ENCODE measurements at places on chromosomes 4 and X.

DNA sequence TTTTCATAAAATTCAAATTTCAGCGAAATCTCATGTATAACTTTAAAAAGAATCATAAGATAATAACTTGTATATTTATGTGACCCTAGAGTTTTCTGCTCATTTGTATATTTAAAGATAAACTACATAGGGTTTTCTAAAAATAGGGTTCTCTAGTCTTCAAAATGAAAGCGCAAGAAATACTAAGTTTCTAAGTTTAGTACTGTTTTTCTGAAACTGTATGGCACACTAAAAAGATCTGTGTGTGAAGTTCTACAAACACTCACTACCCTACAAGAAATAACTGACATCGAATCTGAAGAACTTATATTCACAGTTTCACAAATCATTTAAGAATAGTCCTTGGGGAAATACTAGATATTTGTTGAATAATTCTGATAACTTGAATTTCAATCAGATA lies 38.7 kb upstream of the NDST4 start:
- DNase-seq, result no peak

DNA sequence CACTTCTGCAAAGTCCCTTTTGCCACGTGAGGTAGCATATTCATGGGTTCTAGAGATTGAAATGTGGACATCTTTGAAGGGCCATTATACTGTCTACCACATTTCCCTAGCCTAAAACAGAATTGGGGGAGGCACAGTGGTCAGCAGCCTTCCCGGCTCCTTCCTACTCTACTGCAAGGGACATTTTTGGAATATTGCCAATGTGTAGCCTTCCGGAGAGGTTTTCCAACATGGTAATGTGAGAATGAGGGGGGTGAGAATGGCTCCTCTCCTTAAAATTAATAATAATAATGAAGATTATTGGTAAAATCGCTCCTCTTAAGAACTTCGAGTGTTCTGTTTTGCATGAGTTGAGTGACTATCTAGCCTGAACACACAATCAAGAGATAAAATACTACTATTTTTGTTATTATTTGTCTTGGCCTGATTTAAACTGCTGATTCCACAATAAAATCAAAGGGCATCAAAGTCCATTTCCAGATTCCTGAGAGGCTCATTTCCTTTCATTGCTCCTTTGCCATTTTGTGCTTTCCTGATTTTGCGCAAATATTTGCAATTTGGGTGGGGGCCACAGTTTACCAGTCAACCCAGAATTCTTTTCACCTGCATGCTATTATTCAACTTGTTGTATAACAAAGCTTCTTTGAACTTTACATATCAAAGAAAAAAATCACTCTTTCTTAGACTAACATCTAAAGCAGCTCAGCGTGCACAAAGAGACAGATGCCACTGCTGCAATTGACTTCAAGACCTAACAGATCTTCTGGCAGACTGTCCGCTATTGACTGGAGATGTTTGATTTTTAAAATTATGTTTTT lies 27.0 kb upstream of the TSPAN5 start:
- DNase-seq, result no peak

- DNase-seq, result no peak
Observed at GRCh38 chr4:83599183-83599582, 63.3 kb downstream of the GPAT3 start.

GRCh38 chr4:173990126-173990868 lies 293.2 kb downstream of the FBXO8 start:
- no peak for DNase-seq

GRCh38 chrX:133988010-133988409 lies 2.6 kb upstream of the GPC3 start:
- DNase-seq, result no peak

- no peak for DNase-seq
Observed at GRCh38 chr4:184857441-184858121, 31.8 kb upstream of the ACSL1 start.

DNA sequence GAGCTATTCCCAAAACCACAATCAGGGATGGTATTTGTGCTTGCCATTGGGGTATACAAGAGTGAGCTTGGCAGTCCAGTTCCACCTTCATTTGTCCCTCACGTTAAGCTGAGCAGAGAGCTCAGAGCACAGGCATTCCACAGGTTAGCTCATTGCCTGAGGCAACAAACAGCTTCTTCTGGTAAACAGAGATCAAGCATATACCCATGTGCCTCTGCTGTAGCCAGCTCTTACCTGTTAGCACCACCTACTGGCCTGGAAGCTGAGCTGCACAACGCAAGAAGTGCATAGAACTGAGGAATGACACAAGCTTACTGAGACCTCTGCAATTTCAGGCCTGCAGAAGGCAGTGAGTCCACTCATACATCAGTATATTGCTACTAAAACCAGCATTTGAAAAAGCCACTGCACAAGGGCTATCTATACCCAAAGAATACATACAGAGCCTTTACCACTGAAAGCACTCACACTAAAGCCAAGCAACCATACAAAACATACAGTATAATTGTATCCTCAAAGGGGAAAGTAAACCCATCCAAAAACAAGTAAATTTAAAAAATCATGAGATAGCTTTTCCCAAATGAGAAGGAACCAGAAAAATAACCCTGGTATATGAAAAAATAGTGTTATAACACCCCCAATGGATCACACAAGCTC lies 258.3 kb upstream of the GABRA2 start:
- DNase-seq, result no peak

DNA sequence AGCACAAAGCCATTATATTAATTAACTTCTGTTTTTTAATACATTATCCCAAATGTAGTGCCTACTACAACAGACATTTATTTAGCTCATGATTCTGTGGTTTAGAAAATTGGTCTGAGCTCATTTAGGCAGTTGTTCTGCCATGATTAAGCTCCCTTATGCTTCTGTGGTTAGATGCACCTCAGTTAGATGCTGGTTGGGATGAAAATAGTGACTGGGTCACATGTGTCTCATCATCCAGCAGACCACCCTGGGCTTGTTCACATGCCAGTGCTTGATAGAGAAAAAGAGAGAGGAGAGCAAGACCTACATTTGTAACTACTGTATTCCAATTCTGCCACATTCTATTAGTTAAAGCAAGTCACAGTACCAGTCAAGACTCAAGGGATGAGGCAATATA lies 376.4 kb upstream of the GNPDA2 start:
- no peak for DNase-seq

DNA sequence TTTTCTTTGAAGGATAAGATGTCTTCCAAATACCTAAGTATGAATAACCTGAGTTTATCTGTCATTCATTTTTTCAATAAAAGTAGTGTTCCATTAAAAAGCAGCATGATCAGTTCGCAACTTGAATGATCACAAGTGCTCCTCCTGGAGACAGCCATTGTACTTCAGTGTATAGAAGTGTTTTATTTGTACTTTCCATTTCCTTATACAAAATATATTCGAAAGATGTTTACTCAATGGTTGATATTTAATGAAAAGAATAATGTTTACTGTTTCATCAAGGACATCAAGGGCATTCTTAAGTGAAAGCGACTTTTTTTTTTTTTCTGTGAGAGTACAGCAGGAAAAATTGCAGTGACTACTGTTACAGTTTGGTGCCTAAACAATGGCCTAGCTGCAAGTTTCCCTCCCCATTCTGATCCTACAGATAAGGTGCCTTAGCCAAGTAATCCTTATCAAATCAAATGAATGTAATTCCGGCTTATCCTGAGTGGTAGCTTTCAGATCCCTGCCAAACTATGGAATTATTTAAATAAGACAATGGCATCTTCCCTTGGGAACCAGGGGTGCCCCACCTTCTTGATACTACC lies 69.0 kb upstream of the IL15 start:
- DNase-seq, result no peak

DNA sequence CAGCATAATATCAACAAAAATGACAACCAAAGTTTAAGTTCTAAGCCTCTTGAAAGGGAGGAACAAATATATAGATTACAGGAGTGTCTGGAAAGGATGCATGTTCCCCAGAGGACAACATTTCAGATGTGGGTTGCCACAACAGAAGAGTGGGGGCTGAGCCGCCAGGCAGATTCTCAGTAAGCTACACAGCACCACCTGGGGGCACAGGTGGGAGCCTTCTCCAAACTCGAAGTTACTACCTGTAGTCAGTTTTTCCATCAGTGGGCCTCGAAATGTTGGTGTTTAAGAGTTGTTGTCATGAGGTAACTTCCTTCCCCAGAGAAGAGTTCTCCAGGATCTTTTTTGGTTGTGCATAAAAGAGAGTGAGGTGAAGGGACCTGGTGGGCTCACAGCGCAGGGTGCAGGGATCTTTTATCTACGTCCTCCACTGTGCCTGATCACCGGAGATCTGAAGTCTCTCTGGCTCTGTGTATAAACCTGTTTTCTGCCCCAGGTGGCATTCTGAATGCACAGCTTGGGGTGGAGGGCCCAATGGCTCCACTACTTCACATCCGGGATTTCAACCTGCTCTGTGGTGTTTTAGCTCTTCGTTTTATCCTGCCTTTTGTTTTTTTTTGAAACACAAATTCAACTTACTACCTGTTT lies 58.4 kb upstream of the STS start:
- no peak for DNase-seq

DNA sequence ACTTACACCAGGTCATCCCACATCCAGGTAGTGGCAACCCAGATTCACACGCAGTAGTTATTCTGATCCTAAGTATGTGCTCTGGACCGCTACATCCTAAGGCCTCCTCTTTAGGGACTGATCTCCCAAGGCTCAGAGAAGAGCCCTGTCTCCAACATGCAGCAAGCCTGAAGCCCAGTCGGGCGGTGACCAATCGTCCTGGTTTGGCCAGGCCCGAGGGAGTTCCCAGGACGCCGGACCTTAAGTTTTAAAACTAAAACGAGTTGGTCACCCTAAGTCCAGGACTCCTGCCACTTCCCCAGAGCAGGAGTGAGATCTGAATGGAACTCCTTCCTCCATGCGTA lies 385 bp downstream of the LYAR start:
- DNase-seq, result no peak

DNA sequence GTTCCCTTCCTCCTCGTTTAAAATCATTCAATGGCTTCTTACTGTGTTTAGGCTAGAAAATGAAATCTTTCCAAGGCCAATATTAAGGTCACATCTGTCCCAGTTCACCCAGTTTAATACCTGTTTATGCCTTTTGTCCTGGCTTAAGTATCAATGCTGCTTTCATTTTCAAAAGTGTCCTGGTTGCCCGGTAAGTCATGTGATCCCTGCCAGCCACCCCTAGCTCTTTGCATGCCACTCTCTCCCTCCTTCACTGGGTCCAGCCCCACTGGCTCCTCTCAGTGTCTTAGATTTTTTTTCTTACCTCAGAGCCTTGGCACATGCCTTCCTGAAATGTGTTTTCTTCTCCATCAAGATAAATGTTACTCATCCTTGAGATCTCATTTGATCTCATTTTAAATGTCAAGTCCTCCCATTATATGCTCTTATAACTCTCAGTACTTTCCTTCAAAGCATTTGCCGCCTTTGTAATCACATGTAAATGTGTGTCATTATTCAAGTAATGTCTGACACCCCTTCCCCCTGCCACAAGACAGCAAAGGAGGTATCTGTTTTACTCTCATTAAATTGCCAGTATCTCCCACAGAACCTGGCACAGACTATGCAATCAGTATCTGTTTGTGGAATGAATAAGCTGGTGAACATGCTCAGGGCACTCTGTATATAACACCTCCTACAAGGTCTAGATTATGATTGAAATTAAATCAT lies 472.5 kb upstream of the RPS6KA3 start:
- no peak for DNase-seq

GRCh38 chr4:1802720-1803522 lies 9.8 kb downstream of the FGFR3 start:
- no peak for DNase-seq

- DNase-seq, result no peak
Observed at GRCh38 chr4:185708348-185708747, 103.6 kb downstream of the SORBS2 start.

GRCh38 chr4:142585411-142585810 lies 260.7 kb downstream of the INPP4B start:
- no peak for DNase-seq

GRCh38 chrX:27309406-27309805 lies 153.7 kb downstream of the PPP4R3C start:
- no peak for DNase-seq

GRCh38 chr4:68358988-68359387 lies 9.1 kb upstream of the YTHDC1 start:
- no peak for DNase-seq

DNA sequence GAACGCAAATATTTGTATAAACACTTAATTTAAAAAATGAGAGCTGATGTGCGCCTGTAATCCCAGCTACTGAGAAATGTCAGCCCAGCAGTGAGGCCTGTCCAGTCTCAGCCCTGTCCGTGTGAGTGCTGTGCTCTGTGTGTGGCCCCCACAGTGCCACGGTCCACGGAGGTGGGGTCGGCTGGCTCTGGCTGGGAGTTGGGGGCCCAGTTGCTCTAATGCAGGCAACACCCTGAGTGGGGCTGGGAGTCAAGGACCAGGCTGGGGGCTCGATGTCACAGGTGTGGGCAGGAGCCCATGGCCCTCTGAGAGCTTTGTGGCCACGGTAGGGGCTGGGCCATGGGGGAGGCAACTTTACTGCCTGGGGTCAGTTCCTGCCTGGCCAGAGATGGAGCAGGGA lies 12.8 kb downstream of the PCGF3 start:
- DNase-seq, result no peak

DNA sequence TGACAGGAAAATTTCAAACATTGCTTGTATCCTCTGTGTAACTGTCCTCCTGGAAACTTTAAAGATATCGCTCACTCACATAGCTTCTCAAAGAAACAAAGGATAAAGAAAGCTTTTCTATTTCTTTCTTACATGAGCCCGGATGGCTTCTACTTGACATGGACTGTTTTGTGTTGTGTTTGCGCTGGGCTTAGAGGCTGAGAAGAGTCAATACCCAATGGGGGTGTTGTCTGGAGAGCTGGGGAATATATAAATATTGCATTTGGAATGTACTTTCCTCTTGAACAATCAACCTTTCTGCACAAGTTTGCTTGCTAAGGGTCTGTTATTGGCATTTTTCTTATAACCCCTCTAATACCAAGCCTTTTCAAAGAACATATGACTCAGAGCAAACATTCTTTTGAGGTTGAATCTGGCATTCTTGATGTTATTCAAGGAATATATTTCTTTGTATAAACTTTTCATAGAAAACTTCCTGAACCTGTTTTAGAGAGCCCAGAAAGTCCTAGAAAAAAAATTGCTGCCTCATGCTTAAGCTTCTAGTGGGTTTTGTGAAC lies 331.9 kb downstream of the PACRGL start:
- no peak for DNase-seq

DNA sequence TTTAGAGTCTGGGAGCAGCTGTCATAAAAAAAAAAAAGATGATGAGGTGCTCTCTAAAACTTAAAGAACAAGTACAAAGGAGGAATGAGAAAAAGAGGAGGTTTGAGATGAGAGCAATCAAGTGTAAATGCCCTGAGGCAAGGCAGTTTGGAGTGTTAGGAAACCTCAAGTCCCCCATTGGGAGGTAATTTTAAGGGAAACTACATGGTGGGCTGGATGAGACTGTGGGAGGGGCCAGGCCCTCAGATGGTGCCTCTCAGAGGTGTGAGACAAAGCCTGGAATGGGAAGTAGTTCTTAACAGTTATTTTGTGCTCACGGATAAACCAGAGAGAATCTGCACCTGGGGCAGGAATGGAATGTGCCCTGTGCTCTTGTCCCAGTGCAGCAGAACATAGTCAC lies 1.9 kb upstream of the MAGEB3 start:
- DNase-seq, result no peak
